Pancreas (tissue), 10 donors: ENCODE measurements at places on chromosomes 12 and 14. TPM values are rescaled to one million over a fixed set of nuclear protein-coding genes. Genes with fewer than 3 reads are reported as not detected.

SLC6A15 gene
- total RNA-seq: not detected

GLIPR1 gene
- 19.1 TPM for total RNA-seq

GRCh38 chr14:50624447-50624846, 43.7 kb downstream of the SAV1 start:
- no peak for DNase-seq
- no peaks in the 10 kb centered on the region for H3K36me3 ChIP-seq
- no peaks in the 10 kb centered on the region for H3K27me3 ChIP-seq
- H3K4me3 ChIP-seq: no peak overlapping the region
- no peak overlapping the region for H3K27ac ChIP-seq

DNA sequence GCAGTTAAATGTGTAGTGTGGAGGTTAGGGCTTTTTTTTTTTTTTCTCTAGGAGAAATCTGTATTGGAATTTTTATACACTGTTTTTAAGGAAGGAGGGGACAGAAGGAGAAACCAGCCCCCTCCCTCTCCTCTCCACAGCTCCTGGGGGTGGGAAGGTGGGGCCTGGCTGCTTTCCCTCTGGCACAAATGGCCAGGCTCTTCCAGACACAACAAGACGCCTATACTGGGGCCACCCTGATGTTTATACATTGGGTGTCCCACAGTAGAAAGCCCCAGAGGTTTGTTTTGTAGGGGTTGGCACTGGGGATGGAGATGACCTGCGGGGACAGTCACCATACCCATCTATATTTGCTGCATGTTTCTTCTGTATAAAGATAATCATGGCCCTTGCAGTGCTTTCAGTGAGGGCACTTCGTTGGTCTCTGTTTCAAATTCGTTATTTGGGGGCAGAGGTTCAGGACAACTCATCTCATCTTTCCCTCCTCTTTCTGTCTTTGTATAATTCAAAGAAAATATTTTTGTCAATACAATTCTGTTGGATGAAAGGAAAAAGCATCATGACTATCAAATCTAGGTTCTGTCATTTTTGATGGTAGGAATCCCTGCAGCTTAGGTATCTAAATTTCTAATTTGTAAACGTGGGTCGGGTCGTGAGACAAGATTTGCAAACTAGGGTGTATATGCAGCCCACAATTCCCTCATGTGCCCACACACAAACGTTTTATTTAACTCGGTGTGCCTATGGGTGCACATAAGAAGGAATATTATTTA, 2.3 kb upstream of the HOTAIR start:
- no peaks in the 10 kb centered on the region for H3K36me3 ChIP-seq
- H3K4me3 ChIP-seq: no peak overlapping the region
- H3K4me1 ChIP-seq: peaks cover 3% of the 10 kb centered on the region
- no peaks in the 10 kb centered on the region for H3K27me3 ChIP-seq
- H3K27ac ChIP-seq: no peak overlapping the region

GRCh38 chr14:31592122-31592521, 30.9 kb downstream of the NUBPL start:
- H3K4me1 ChIP-seq: no peaks in the 10 kb centered on the region
- H3K27ac ChIP-seq: no peak overlapping the region
- DNase-seq: no peak
- H3K36me3 ChIP-seq: no peaks in the 10 kb centered on the region
- H3K4me3 ChIP-seq: no peak overlapping the region

DNA sequence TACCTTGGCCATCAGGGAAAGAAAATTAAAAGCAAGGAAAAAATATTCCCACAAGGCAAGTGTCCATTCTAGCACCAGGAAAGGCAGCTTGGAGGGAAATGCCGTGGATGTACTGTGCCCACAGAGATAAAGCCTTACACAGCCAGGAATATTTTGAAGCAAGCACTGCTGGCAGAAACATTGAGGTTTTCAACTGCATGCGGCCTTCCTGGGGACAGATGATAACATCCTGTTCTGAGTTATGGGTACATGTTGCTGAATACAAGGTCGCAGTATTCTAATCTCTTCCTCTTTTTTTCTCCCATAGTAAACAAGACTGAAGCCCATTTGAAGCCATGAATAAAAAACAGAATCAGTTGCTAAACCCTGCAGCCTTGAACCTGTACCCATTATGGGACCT, 197.1 kb downstream of the BTG1 start:
- H3K27ac ChIP-seq: no peak overlapping the region
- DNase-seq: no peak
- no peaks in the 10 kb centered on the region for H3K36me3 ChIP-seq
- H3K4me3 ChIP-seq: no peak overlapping the region
- no peaks in the 10 kb centered on the region for H3K27me3 ChIP-seq
- peaks cover 20% of the 10 kb centered on the region for H3K4me1 ChIP-seq
